ENCODE measurements at places on chromosomes 4 and X. TPM values are rescaled to one million over a fixed set of nuclear protein-coding genes. Genes with fewer than 3 reads are reported as not detected.

Gene RASGEF1B
- 0.05 TPM for total RNA-seq

- DNase-seq: no peak
Measured at GRCh38 chr4:10207116-10207515, 90.5 kb upstream of the WDR1 start.

Gene FAM114A1
- 98.0 TPM for total RNA-seq

GRCh38 chr4:27414887-27415731 is 554.5 kb downstream of the STIM2 start:
- DNase-seq: no peak
